SJSA1 (cell line): ENCODE measurements at places on chromosomes 7 and 10. TPM values are rescaled to one million over a fixed set of nuclear protein-coding genes. Genes with fewer than 3 reads are reported as not detected.

VSTM4 gene
- total RNA-seq, result 1.8 and 3.7 TPM in 2 replicates

TYW1B gene
- 4.5 and 4.6 TPM in 2 replicates for total RNA-seq

- no peaks in the 10 kb centered on the region for H3K36me3 ChIP-seq
- peaks cover 62% of the 10 kb centered on the region for H3K27me3 ChIP-seq
- no peak overlapping the region for H3K4me3 ChIP-seq
- no peak overlapping the region for H3K27ac ChIP-seq
Measured at GRCh38 chr10:97096261-97097083, 89.3 kb downstream of the SLIT1 start.

GRCh38 chr10:79947083-79947415 is 1.9 kb downstream of the SFTPD start:
- peaks cover 3% of the 10 kb centered on the region for H3K27me3 ChIP-seq
- no peaks in the 10 kb centered on the region for H3K36me3 ChIP-seq
- no peaks in the 10 kb centered on the region for H3K4me1 ChIP-seq
- H3K27ac ChIP-seq, result no peak overlapping the region

CFAP69 gene
- 0.21 TPM in 1 of 2 replicates, not detected in the other for total RNA-seq

ATG9B gene
- not detected in 2 replicates for total RNA-seq

COBL gene
- not detected in 2 replicates for total RNA-seq

GRCh38 chr10:51137756-51138529 is 63.7 kb downstream of the PRKG1 start:
- no peak for DNase-seq
- H3K36me3 ChIP-seq, result no peaks in the 10 kb centered on the region
- H3K4me1 ChIP-seq, result no peaks in the 10 kb centered on the region
- H3K4me3 ChIP-seq, result no peak overlapping the region
- H3K27ac ChIP-seq, result no peak overlapping the region
- H3K27me3 ChIP-seq, result no peaks in the 10 kb centered on the region

TSPAN33 gene
- total RNA-seq, result 0.19 and 0.82 TPM in 2 replicates

GRCh38 chr7:22675917-22676343 is 51.1 kb upstream of the IL6 start:
- no peaks in the 10 kb centered on the region for H3K27me3 ChIP-seq
- no peaks in the 10 kb centered on the region for H3K36me3 ChIP-seq

- H3K36me3 ChIP-seq, result no peaks in the 10 kb centered on the region
- no peak overlapping the region for H3K4me3 ChIP-seq
- no peak overlapping the region for H3K27ac ChIP-seq
- no peaks in the 10 kb centered on the region for H3K27me3 ChIP-seq
- DNase-seq, result no peak
- H3K4me1 ChIP-seq, result no peaks in the 10 kb centered on the region
Measured at GRCh38 chr7:109336531-109336930, 766.9 kb downstream of the DNAJB9 start.

GRCh38 chr7:120273476-120273975 is 551 bp downstream of the KCND2 start:
- no peak overlapping the region for H3K4me3 ChIP-seq
- DNase-seq, result no peak
- H3K4me1 ChIP-seq, result no peaks in the 10 kb centered on the region
- peaks cover 13% of the 10 kb centered on the region for H3K27me3 ChIP-seq
- no peak overlapping the region for H3K27ac ChIP-seq
- H3K36me3 ChIP-seq, result no peaks in the 10 kb centered on the region

DNA sequence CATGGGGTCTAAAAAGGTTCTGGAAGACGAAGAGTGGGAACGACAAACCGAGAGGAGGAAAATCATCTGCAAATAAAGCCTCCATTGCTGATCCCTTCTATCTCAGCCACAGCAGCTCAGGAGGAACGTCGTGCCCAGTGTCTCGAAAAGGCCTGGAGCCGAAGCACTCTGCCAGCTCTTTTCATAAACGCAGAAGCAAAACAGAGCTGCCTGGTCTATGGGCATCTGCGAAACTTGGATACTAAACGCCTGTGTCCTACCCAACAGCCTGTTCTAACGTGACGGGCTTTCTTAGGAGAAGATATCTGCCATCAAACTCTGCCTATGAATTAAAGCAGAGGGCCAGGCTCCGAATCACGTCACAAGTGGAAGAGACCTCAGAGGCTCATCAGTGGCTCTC is 68.7 kb downstream of the GNA12 start:
- DNase-seq, result no peak
- H3K4me1 ChIP-seq, result no peaks in the 10 kb centered on the region; the same call in 1 of the 2 replicates
- H3K4me3 ChIP-seq, result no peak overlapping the region
- no peak overlapping the region for H3K27ac ChIP-seq
- H3K27me3 ChIP-seq, result no peaks in the 10 kb centered on the region
- H3K36me3 ChIP-seq, result peaks cover 46% of the 10 kb centered on the region

GRCh38 chr10:31725436-31725835 is 203.2 kb downstream of the ARHGAP12 start:
- DNase-seq, result no peak
- H3K4me1 ChIP-seq, result no peaks in the 10 kb centered on the region
- no peak overlapping the region for H3K27ac ChIP-seq
- no peaks in the 10 kb centered on the region for H3K36me3 ChIP-seq

DDX50 gene
- 61.6 and 64.5 TPM in 2 replicates for total RNA-seq

DNA sequence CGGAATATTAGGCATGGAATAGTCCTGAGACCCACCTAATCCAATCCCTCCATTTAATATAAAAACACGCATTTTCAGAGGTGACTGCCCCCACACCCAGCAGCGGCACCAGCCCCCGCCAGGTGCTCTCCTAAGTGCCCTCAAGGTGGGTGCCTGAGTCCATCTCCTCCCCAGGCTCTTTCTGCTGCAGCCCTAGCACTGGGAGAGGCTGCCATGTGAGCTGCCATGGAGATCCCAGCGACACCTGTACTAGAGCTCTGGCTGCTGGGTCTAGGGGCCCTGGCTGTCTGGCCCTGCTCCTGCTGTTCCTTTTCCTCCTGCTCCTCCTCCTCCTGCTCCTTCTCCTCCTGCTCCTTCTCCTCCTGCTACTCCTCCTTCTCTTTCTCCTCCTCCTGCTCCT is 191.1 kb upstream of the BMPER start:
- H3K27ac ChIP-seq, result no peak overlapping the region
- peaks cover 5% of the 10 kb centered on the region; the same call in 1 of the 2 replicates for H3K4me1 ChIP-seq
- H3K27me3 ChIP-seq, result no peaks in the 10 kb centered on the region; the same call in 1 of the 2 replicates
- no peaks in the 10 kb centered on the region for H3K36me3 ChIP-seq
- no peak for DNase-seq
